ENCODE measurements at places on chromosomes 2 and 18.

GRCh38 chr2:49335546-49335945 is 181.2 kb upstream of the FSHR start:
- no peak for DNase-seq

GRCh38 chr18:56414357-56414756 is 224.0 kb downstream of the TXNL1 start:
- DNase-seq: no peak

- DNase-seq: no peak
These were observed 19.6 kb upstream of the KCNK3 start for GRCh38 chr2:26672818-26673393.

- no peak for DNase-seq
These were observed 735 bp downstream of the CD207 start for GRCh38 chr2:70834881-70835280.

GRCh38 chr2:148599109-148599991 is 45.2 kb upstream of the EPC2 start:
- DNase-seq: no peak

DNA sequence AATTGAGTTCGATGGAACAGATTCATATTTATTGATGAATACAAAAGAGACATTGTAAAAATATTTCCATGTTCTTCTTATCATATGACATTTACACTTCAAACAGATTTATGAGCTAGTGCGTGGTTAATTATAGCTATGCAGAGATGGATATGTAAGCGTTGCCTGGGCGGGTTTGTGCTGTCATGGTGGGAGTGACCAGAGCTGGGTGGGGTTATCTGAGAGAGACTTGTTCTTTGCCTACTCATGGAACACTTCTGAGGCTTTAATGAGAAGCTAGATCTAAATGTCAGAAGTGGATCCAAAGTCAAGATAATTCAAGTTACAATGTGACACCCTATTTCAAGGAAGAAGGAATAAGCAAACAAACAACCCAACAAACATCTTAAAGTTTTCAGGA is 162.3 kb upstream of the ZEB2 start:
- no peak for DNase-seq

GRCh38 chr18:37630334-37630733 is 64.7 kb upstream of the CELF4 start:
- no peak for DNase-seq

GRCh38 chr2:37890893-37891495 is 34.1 kb upstream of the RMDN2 start:
- DNase-seq: no peak
